ENCODE measurements at places on chromosomes 1 and 21.

GRCh38 chr1:183761871-183762270, 43.0 kb upstream of the RGL1 start:
- DNase-seq: no peak

- DNase-seq: no peak
These were observed 152.7 kb upstream of the CHRM3 start for GRCh38 chr1:239233626-239234025.

DNA sequence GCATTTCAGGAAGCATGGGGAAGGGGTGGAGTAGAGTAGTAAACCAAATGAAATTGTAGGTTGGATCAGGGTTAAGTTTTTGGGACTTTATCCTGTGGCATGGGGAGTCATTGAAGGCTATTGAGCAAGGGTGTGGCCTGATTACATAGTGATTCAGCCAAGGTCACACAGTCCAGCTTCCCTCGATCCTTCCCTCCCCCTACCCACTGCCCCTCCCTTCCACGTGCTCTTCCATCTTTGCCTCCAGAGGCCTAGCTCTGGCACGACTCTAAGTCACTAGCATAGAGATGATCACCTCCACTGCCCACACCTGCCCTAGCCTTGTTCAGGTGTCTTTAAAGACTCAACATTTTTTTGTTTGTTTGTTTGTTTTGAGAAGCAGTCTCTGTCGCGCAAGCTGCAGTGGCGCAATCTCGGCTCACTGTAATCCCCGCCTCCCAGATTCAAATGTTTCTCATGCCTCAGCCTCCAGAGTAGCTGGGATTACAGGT, 37.2 kb upstream of the SLC9A1 start:
- no peak for DNase-seq

- no peak for DNase-seq
These were observed 3.1 kb upstream of the CDKN2C start for GRCh38 chr1:50966991-50967390.

DNA sequence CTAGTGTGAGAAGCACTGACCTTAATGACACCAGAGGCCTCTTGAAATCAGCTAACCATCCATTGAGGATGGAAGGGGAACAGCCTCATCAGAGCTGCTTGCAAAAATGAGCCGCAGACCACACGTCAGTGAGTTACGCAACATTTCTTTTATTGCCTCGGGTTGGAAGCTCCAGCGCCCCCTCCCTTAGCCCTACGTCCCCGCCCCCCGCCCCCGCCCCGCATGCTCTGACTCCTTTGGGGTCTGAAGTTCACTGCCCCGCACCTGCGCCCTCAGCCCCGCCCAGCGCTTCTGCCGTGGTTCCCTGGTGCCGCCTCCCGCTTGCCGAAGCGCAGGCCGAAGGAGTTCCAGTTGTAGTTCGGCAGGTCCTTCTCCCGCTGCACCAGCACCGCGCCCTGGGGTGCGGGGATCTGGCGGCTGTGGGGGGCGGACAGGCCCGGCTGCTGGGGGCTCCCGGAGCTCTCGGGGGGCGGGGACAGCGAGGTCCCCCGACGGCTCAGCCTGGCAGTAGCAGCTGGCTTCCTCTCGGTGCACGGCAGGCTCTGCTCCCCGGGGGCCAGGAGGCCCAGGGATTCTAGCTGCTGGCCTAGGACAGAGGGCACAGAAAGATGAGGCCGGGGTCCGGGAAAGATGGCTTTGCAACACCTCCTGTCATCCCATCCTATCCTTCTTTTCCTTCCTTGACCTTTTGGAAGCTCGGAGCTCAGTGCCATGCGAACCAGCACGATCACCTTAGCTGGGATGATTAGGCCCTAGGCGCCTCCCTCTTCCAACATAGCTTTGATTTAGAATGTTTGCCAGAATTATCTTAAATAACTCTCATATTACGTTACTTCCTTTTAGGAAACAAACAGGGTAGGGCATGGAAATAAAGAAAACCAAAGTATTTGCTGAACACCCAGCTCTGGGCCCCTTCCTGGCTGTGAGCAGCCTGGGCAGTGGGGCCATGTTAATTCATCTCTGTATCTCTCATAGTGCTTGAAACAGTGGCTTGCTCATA, 5.8 kb downstream of the KISS1 start:
- DNase-seq: no peak

DNA sequence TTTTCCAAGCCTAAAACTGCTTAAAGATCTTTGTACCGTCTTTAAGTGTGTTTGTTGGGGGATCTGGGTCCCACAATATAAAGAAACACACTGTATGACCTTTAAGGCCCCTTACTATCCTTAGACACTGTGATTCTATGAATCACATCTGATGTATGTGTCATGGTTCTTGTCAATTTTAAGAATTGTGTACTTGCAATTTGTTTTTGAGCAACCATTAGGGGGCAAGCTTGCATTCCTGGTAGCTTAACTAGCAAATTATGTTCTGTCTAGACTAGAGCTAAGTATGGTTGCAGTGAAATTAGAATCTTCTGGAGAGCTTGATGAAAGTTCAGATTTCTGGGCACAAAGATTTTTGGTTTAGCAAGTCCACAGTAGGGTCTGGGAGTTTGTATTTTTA, 219.5 kb downstream of the TPR start:
- DNase-seq: no peak

GRCh38 chr1:223216531-223217205, 73.6 kb upstream of the TLR5 start:
- DNase-seq: no peak

- DNase-seq: no peak
These were observed 56.7 kb downstream of the HSF2BP start for GRCh38 chr21:43602266-43603232.
